ENCODE measurements at places on chromosomes 6 and 20.

GRCh38 chr6:16274885-16275589 lies 36.6 kb downstream of the GMPR start:
- DNase-seq = peak; percentile 53

GRCh38 chr6:127190552-127190951 lies 72.1 kb downstream of the RSPO3 start:
- no peak for DNase-seq

DNA sequence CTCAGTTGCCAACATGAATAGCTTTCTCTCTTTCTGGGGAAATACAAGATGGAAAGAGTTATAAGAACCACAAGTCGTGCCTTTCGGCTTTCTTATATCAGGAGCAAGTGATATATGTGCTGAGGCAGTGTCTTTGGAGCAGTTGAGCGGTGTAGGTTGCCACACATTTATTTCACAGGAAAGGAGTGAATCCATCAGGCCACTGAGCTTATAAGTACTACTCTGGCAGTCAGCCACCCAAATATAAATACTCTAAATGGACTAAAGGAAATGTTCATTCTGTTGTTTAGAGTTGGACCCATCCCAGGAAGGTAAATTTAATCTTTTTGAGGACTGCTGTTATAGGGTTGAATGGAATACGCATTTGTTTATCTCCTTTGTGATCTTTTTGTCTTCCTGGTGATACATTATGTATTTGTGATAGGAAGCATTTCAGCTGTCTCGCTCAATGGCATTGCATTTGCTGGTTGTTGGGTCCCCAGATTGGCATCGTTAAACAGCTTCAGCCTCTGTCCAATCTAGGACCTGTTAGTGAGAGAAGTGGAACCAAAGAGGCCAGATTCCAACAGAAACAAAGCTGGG lies 139.7 kb downstream of the SOBP start:
- peak; percentile 75 for DNase-seq

GRCh38 chr6:149211046-149211571 lies 106.4 kb upstream of the TAB2 start:
- DNase-seq = no peak

GRCh38 chr6:31826793-31827285 lies 699 bp upstream of the HSPA1B start:
- peak; percentile 95 for DNase-seq

DNA sequence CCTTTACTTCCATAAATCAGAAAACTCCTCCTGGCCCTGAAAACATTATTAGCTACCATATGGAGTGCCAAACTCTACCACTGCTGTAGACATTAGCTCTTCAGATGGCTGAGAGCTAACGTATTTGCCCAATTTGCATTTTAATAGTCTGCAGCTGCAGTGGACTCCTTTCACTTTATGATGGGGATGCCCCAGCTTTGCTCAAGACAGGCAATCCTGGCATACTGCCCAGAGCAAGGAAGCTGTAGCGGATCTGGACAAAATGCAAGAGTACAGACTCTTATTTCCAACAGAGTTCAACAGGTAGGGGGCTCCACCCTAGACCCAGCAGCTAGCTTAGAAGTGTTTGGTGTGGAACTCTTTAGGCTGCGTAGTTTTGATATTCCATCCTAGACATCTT lies 246.7 kb downstream of the FOXC1 start:
- peak; percentile 62 for DNase-seq

GRCh38 chr20:4435225-4435624 lies 286.5 kb upstream of the PRND start:
- DNase-seq = no peak

GRCh38 chr6:48084201-48084600 lies 26.8 kb downstream of the PTCHD4 start:
- no peak for DNase-seq

- DNase-seq = no peak
These were observed 1.4 kb downstream of the CUTA start for GRCh38 chr6:33416386-33417127.

DNA sequence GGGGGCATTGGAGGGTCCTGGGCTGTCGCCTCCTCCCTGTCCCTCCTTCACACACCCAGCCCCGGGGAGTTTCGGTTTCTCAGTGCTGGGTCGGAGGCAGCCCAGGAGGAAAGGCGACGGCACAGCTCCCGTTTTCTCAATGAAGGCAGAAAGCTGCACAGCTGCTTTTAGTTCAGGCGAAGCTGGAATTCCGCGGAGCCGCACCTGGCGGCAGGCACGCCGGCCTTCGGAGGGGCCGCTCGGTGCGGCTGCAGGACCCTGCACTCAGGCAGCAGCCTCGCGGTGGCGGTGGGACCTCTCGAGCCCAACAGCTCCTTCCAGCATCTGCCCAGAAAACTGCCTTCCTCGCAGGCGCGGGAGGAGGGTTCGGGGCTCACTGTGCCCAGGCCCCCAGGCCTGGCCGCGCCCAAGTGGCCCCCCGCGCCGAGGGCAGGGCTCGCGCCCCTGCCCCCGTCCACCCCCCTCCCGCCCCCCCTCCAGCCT lies 4.6 kb downstream of the FOXQ1 start:
- DNase-seq = peak; percentile 82

All from stomach (tissue), 19 donors.